ENCODE measurements at places on chromosomes 12 and 14. TPM values are rescaled to one million over a fixed set of nuclear protein-coding genes. Genes with fewer than 3 reads are reported as not detected.

DNA sequence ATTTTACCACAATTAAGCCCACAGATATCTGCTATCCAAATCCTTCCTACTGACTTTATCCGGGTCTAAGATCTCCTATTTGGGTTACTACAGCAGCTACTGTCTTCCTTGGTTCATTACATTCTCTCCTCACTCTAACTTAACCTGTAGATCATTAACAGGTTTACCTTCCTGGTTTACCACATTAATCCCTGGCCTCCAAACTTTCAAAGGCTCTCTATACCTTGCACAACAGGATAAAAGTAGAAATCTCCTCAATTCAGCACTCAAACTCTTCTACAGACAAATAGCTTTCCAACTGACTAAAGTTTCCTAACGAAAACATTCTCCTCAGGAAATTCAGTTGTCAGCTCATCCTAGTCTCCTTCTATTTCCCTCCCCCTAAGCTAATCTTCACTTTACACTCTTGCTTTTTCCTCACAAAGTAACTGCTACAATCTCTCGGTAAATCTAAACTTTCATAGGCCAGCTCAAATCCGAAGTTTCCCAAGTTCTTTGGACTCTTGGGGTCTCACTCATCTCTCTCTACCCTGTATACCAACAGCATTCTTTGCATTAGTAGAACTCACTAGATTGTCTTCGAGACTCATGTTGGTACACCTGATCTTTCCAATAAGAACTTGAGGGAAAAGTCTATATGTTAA is 2.7 kb downstream of the BTBD7 start:
- H3K27ac ChIP-seq, result peak overlapping the region; percentile 95
- H3K27me3 ChIP-seq, result no peaks in the 10 kb centered on the region
- H3K4me3 ChIP-seq, result no peak overlapping the region
- no peak for DNase-seq
- peaks cover 36% of the 10 kb centered on the region for H3K4me1 ChIP-seq

Gene BCL11B
- 2.4 TPM for total RNA-seq

- H3K27me3 ChIP-seq, result no peaks in the 10 kb centered on the region
- no peak overlapping the region for H3K27ac ChIP-seq
- H3K4me3 ChIP-seq, result no peak overlapping the region
- H3K4me1 ChIP-seq, result peaks cover 18% of the 10 kb centered on the region
- H3K36me3 ChIP-seq, result no peaks in the 10 kb centered on the region
- DNase-seq, result no peak
Observed at GRCh38 chr14:68166731-68167382, 347.3 kb downstream of the RAD51B start.

Gene OAS1
- 60.0 TPM for total RNA-seq

Gene SNRPF
- total RNA-seq, result 15.2 TPM

Gene DPF3
- total RNA-seq, result 0.90 TPM

Gene FRMD6
- 13.2 TPM for total RNA-seq

Gene SOCS2
- total RNA-seq, result 23.8 TPM

Gene DDN
- not detected for total RNA-seq

DNA sequence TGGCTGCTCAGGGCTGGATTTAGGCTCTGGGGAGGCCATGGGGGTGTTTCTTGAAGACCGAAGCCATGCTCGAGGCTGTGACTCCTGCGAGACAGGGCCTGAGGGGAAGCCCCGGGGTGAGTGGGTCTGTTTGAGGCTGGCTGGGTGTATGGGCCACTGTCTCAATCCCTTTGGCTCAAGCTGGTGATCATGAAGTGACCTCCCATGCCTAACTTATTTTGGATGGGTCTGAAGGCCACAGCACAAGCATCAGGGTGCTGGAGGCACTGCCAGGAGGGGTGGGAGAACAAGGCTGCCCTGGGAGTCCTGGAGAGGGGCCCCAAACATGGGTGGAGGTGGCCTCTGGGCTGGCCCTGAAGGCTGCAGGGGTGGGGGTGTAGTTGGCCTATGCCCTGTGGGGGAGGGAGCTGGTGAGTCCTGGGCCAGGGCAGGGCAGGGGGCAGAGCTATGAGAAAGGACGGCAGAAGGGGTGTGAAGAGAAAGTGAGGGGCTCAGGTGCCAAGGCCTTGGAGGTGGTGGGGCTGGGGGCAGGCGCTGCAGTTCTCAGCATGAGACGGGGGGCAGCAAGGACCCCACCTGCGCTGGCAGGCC is 100.9 kb downstream of the KIF26A start:
- H3K27ac ChIP-seq, result no peak overlapping the region
- DNase-seq, result no peak
- no peaks in the 10 kb centered on the region for H3K36me3 ChIP-seq
- no peaks in the 10 kb centered on the region for H3K4me1 ChIP-seq
- no peak overlapping the region for H3K4me3 ChIP-seq

- no peaks in the 10 kb centered on the region for H3K27me3 ChIP-seq
- H3K4me1 ChIP-seq, result no peaks in the 10 kb centered on the region
- no peaks in the 10 kb centered on the region for H3K36me3 ChIP-seq
- H3K4me3 ChIP-seq, result no peak overlapping the region
Observed at GRCh38 chr14:33457021-33457420, 493.9 kb downstream of the EGLN3 start.

Gene C12orf56
- not detected for total RNA-seq

Gene KRT72
- total RNA-seq, result not detected

Gene ITPR2
- total RNA-seq, result 50.8 TPM

- H3K36me3 ChIP-seq, result no peaks in the 10 kb centered on the region
- no peak overlapping the region for H3K4me3 ChIP-seq
- H3K27me3 ChIP-seq, result no peaks in the 10 kb centered on the region
- DNase-seq, result no peak
- H3K4me1 ChIP-seq, result peaks cover 29% of the 10 kb centered on the region
Observed at GRCh38 chr14:68236582-68237458, 417.2 kb downstream of the RAD51B start.

DNA sequence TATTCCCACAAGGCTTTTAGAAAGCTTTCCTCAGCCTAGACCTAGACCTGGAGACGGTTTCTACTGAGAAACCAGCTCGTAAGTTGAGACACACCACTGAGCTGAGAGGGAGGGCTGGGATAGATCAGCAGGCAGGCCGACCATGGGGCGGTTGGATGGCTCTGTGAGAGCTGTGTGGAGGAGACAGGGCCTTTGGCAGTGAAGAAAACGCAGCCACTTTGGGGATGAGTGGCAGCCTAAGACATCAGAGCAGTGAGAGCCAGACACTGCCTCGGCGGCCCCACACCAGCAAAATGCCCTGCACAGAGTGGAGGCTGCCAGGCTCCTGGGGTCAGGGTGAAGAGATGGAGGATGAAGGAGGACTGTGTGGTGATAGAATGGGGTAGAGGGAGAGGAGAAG is 46.0 kb downstream of the CACNA2D4 start:
- no peaks in the 10 kb centered on the region for H3K4me1 ChIP-seq
- no peak for DNase-seq
- H3K4me3 ChIP-seq, result no peak overlapping the region
- no peaks in the 10 kb centered on the region for H3K36me3 ChIP-seq

- DNase-seq, result no peak
- peaks cover 8% of the 10 kb centered on the region for H3K4me1 ChIP-seq
- no peaks in the 10 kb centered on the region for H3K27me3 ChIP-seq
- H3K4me3 ChIP-seq, result no peak overlapping the region
- no peak overlapping the region for H3K27ac ChIP-seq
Observed at GRCh38 chr14:89325959-89326358, 91.1 kb downstream of the FOXN3 start.

- no peak overlapping the region for H3K4me3 ChIP-seq
- no peak for DNase-seq
- peaks cover 12% of the 10 kb centered on the region for H3K27me3 ChIP-seq
- H3K4me1 ChIP-seq, result peaks cover 16% of the 10 kb centered on the region
Observed at GRCh38 chr12:27330846-27331245, 1.8 kb upstream of the BMAL2 start.

DNA sequence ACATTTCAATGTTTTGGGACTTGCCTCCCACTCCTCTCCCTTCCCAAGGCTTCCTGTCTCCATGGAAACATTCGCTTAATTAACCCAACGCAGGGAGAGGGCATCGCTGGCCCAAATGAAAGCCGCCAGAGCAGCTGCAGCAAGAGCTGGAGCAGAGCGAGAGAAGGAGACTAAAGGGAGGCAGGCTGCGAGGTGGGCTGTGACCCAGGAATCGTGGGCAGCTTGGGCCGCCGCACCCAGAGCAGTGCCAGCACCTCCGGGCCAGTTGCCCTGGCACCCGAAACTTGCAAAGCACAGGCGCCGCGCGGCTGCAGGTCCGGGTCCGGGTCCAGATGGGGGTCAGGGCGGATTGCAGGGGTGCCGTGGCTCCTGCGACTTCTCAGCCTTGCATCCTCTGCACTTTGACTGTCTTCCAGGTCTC is 43.5 kb upstream of the PTPRQ start:
- no peak overlapping the region for H3K27ac ChIP-seq
- peak overlapping the region; percentile 24 for H3K4me3 ChIP-seq
- no peaks in the 10 kb centered on the region for H3K36me3 ChIP-seq
- DNase-seq, result peak; percentile 46

DNA sequence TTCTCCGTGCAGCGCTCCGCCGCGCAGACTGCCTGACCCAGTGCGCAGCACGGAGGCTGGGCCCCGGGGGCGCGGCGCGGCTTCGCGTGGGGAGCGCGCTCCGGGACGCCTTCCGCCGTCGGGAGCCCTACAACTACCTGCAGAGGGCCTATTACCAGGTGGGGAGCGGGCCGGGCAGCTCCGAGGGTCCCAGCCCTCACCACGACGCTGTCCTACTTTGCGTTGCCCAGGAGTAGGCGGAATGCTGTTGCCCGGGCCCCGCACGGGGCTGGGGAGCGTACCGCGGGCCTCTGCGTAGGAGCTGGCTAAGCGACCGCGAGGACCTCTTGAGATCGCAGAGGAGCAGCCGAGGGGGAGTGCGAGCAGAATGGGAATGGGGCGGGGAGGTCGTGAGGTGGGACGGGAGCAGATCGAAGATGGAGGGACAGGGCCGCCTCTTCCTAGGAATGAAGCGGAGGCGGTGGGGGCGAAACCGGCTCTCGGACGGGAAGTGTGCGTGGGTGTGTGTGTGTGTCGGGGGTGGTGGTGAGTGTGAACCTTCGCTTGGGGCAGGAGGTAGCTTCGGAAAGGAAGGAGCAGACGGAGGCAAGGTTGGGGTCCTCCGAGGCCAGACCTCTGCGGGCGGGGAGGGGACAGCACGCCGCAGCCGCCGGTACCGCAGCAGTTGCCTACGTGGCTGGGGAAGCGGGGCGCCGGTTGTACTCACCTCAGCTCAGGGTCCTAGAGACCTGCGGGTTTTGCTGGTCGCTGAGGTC is 751 bp downstream of the P3H3 start:
- H3K4me3 ChIP-seq, result peak overlapping the region; percentile 62
- no peaks in the 10 kb centered on the region for H3K27me3 ChIP-seq
- DNase-seq, result no peak

Gene FOXN4
- total RNA-seq, result not detected

Gene ANO6
- total RNA-seq, result 85.0 TPM

- no peak overlapping the region for H3K27ac ChIP-seq
- H3K36me3 ChIP-seq, result no peaks in the 10 kb centered on the region
- H3K27me3 ChIP-seq, result no peaks in the 10 kb centered on the region
- no peak overlapping the region for H3K4me3 ChIP-seq
- no peak for DNase-seq
Observed at GRCh38 chr12:93016752-93017350, 87.8 kb upstream of the EEA1 start.

DNA sequence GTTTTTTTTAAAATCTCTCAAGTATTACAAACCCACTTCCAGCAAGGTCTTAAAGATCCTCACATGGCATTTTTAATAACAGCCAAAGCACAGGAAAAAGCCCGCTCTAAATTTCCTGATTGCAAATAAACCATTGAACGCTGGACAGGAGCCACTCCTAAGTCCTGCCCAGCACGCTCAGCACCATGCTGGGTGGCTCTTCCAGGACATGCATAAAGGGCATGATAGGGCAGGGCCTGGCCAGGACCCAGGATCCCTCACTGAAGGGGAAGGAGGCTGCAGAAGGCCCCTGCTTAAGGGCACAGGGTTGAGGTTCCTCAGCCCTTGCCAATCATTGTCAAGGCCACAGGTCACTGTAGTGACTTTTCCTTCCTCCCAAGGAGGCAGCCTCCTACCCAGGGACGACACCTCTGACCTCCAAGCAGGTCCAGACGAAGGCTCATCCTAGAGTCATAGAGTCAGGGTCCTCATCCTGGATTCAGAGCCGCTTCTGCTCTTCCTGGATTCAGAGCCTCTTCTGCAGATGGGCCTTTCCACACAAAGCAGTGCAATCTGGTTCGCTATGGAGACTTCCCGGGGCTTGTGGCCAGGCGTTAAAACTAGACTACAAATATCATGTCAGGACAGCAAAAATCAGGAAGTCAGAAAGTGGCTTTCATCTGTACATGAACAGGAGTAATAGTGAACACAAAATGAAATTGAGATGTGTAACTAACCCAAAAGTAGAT is 123.8 kb downstream of the GCH1 start:
- peaks cover 19% of the 10 kb centered on the region for H3K36me3 ChIP-seq
- no peak overlapping the region for H3K27ac ChIP-seq
- no peak overlapping the region for H3K4me3 ChIP-seq
- no peak for DNase-seq
- H3K27me3 ChIP-seq, result no peaks in the 10 kb centered on the region
- H3K4me1 ChIP-seq, result peaks cover 21% of the 10 kb centered on the region

DNA sequence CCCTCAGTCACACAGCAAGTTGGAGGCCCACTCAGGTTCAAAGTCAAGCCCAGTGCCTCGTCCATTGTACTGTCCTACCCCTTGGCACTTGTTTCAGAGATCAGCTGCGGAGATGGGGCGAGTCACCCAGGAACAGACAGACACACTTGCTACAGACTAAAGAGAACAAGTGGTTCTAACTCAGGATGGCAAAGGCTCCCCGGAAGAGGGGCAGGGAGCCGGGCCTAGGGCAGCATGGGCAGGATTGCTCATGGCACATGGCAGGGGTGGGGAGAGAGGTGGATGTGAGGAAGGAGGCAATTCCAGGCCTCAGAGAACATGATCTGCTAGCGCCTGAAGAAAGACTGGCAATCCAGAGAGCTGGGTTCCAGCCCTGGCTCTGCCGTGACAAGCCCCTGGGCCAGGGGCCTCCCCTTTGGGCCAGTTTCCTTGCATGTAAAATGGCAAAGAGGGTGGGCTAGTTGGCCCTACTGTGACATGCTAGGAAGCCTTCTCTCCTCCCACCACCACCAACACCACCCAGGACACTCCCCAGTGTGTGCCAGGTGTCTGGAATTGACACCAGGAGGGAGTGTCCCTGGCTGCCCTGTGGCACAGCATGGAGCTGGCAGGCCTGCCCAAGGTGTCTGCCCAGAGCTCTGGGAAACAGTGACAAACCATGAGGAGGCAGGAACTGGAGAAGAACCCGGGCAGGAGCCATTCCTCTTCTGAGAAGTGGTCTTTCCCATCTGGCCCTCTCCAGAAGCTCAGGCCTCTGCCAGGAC is 24.0 kb upstream of the IRF2BPL start:
- H3K27me3 ChIP-seq, result no peaks in the 10 kb centered on the region
- peak overlapping the region; percentile 68 for H3K27ac ChIP-seq
- no peak overlapping the region for H3K4me3 ChIP-seq
- H3K4me1 ChIP-seq, result peaks cover 24% of the 10 kb centered on the region
- DNase-seq, result no peak

DNA sequence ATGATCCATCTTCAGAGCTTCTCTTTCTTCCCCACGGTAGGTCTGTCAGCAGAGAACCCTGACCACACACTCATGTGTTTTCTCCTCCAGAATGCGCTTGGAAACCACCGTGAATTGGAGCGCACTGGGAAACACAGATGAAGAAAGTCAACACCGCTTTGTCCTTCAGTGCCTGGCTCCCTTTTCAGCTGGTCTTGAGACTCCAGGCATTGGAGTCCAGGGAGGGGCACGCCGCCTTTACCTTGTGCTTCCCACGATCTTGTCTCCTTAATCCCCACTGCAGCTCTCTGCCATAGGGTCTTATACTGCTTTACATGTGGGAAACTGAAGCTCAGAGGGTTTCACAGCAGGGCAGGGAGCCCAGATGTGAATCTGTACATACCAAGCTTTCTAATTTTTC is 1.1 kb downstream of the FAM90A1 start:
- H3K27me3 ChIP-seq, result no peaks in the 10 kb centered on the region
- no peaks in the 10 kb centered on the region for H3K36me3 ChIP-seq
- H3K4me1 ChIP-seq, result no peaks in the 10 kb centered on the region
- H3K4me3 ChIP-seq, result no peak overlapping the region
